ENCODE measurements at places on chromosomes 3 and 15.

DNA sequence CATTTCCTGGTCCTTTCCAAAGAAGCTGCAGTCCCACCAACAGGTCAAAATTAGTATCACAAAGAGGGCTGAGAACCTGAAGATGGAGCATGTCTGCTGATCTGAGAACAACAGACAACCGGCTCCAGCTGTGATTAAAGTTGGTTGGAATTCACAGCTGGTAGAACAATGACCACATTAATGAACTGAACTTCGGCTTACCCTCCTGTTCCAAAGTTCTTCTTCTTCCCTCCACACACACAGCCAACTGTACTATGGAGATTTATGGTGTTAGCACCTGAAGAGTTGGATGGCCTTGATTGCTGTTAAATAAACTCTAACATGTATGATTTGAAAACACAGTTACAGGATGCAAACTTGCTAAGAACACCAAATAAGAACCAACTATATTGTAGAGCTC is 27.4 kb upstream of the ROPN1 start:
- no peak for DNase-seq

DNA sequence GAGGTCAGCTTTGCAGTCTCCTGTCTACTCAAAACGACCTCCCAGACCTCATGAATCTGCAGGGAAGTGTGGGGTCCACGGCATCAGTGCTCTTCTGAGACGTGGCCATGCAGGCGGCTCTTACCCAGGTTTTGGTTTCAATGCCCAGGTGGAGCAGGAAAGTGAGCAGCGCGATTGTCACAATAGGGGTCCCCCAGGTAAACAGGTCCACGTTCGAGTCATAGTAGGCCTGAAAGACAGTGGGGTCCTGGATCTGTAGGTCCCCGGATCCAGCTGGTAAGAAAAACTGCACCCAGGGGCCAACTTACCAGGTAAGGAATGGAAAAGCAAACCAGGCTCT is 182.5 kb downstream of the ATP10A start:
- no peak for DNase-seq

GRCh38 chr3:75101329-75102147 is 487.1 kb upstream of the CNTN3 start:
- DNase-seq, result no peak

DNA sequence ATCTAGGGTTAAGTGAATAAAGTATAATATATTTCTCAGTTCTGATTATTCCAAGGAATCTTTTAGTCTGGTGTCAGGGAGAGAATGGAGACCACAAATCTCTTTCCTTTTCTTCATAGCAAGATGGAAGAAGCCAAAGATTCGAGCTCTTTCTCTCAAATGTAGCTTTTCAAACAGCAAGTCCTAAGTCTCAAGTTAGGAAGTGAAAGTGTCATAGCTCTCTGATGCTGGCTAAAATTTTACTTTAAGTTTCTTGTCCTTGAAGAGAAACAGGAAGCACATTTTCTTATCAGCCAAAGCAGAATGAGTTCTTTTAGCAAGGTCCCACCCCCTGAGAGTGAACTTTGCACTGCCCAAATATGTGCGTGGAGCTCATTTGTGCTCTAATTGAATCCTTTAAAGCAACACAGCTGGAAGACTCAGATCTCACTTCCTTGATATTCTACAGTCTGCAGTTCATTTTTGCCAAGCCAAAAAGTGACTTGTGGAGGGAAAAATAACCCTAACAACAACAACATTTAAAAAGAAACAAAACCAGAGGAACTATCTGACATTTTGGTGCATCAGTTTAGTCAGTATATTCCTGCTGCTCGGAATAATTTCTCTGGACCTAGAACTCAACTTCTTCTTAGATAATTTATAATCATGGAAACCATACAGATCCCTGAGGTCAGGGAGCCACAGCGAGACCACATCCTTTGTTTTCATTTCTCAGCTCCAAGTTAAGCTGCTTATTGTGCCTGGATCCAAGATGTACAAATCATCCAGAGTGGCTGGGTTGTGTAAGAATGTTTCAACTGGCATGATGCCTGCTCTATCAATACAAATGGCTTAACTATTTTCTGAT is 238.7 kb upstream of the P2RY1 start:
- peak; percentile 14 for DNase-seq

- DNase-seq, result no peak
Observed at GRCh38 chr3:69560818-69561217, 174.9 kb upstream of the FRMD4B start.

DNA sequence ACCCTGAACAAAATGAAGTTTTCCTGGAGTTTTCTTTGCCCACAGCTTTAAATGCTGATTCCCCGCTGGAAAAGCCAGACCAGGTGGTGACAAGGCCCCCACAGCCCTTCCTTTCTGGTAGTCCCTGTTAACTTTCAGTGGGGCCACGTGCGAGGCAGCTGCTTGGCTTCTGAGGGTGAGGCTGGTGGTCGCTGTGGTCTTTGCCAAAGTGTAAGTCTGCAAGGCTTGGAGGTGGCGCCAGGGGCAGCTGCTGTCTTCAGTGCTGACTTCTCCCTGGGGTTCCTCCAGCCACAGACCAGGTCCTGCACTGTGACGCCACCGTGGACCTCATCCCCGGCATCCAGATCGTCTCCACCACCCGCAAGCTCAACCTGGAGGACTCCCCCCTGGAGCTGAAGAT is 54.1 kb upstream of the TAMM41 start:
- DNase-seq, result no peak

DNA sequence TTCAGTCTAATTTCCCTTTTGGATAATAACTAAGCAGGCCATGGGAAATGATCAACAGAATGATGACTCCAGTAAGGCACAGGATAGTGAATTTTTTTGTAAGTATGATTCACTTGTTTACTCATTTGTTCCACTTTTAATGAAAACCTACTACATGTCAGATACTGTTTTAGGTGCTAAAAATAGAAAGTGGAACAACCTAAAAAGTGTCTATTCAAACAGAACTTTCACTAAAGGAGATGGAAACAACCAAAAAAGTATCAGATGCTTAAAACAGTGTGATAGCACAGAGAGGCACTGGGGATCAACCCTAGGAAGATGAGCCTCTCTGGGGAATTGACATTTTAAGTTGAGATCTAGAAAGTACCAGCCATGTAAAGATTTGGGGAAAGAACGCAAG is 11.1 kb downstream of the RYK start:
- no peak for DNase-seq

- no peak for DNase-seq
Observed at GRCh38 chr3:43041517-43041916, 62.4 kb downstream of the GASK1A start.

Data from CD4-positive, alpha-beta T cell treated with Interleukin-17A for 1 hour (primary cell).